ENCODE measurements at places on chromosomes 3 and 15.

- DNase-seq: no peak
Measured at GRCh38 chr3:41653571-41654239, 308.2 kb downstream of the ULK4 start.

DNA sequence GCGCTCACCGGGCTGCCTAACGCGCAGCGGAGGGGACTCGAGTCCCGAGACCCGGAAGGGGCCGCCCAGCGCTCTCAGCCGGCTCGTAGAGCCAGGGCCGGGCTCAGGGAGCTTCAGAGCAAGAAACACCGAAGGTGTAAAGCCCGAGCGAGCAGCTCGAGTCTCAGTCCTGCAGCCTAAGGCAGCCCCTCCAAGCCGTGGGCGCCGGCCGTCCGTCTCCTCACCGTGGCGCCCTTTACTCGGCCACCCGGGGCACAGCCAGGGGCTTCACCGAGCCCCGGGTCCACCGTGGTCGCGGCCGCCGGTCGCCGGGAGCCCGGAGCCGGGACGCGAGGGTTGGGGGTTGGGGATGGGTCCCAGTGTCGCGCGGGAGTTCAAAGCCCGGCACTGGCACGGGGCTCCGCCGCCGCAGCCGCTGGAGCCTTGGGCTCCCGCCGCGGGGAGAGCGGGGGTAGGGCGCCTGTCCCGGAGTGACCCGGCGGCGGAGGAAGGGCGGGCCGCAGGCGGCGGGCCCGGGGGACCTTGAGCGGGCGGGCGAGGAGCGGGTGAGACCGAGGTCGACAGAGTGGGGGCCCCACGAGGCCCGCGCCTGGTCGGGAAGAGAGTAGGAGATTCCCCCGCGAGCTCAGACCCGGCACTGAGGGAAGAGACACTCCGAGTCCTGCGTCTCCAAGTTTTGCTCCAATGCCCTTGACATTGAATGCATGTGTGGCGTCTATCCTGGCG lies 26.9 kb upstream of the THRB start:
- DNase-seq: peak; percentile 61

- no peak for DNase-seq
Measured at GRCh38 chr15:83753872-83754493, 100.1 kb downstream of the ADAMTSL3 start.

- no peak for DNase-seq
Measured at GRCh38 chr3:159139326-159139725, 337.5 kb downstream of the MFSD1 start.

- DNase-seq: no peak
Measured at GRCh38 chr15:68201879-68202261, 3.3 kb downstream of the CALML4 start.

- no peak for DNase-seq
Measured at GRCh38 chr3:72558001-72558400, 290.2 kb downstream of the SHQ1 start.

- no peak for DNase-seq
Measured at GRCh38 chr3:175267121-175267531, 408.0 kb downstream of the NAALADL2 start.

DNA sequence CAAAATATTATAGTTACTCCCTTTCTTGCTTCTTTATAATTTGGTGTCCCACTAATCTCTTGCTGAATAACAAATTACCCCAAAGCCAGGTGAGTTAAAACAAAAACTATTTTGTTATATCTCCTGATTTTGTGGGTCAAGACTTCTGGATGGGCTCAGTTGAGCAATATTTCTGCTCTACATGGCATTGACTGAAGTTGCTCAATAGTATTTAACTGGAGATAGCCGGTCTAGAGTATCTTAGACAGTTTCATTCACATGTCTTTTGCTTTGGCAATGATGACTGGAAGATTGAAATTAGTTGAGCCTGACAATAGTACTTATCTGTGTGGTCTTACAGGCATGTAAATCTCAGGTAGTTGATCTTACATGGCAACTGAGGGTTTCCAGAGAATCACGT lies 51.0 kb upstream of the TP63 start:
- DNase-seq: no peak

DNA sequence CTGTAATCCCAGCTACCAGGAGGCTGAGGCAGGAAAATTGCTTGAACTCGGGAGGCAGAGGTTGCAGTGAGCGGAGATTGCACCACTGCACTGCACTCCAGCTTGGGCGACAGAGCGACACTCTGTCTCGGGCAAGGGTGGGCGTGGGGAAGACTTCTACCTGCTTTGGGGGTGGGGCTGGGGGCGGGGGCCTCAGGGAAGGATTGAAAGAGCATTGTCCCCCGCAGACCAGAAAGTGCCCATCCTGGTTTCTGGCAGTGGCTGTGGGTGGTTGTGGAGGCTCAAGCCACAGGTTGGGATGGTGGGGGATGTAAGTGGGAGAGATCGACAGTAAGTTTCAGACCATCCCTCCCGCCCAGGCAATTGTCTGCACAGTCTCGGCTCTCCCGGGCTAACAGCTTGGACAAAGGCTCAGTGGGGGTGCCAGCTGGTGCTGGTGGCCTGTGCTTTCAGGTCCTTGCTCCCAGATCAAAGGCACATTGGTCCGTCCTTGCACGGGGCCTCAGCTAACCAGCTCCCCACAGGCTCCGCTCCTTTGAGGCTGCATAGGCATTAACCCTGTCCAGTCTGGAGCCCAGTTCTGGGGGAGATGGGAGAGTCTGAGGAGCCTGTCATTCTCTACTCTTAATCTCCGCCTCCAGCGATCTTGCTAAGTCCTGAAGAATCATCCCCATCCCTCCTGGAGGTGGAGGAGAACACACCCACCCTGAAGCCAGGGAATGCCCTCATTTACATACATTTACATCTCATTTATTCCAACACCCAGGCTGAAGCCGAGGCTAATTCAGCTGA lies 8.6 kb downstream of the SCN5A start:
- DNase-seq: no peak

DNA sequence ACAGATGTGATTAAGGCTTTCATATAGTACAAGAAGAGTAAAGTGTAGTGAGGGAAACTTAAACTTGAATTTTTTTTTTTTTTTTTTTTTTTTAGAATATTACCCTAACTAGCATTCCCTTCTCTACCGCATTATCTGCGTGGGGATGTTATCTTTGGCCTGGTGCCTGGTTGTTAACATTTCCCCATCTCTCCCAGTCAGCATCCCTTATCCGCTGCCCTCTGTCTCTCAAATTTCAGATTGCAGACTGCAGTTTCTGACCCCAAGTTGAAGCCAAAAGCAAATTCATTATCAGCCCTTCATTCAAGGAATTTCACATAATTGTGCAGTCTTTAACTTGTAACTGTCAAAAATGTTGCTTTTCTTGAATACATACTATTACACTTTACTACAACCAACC lies 353.0 kb downstream of the PLOD2 start:
- no peak for DNase-seq

GRCh38 chr15:71239592-71240364 lies 124.5 kb downstream of the THSD4 start:
- DNase-seq: no peak

GRCh38 chr3:67059443-67059842 lies 61.3 kb downstream of the KBTBD8 start:
- DNase-seq: no peak

DNA sequence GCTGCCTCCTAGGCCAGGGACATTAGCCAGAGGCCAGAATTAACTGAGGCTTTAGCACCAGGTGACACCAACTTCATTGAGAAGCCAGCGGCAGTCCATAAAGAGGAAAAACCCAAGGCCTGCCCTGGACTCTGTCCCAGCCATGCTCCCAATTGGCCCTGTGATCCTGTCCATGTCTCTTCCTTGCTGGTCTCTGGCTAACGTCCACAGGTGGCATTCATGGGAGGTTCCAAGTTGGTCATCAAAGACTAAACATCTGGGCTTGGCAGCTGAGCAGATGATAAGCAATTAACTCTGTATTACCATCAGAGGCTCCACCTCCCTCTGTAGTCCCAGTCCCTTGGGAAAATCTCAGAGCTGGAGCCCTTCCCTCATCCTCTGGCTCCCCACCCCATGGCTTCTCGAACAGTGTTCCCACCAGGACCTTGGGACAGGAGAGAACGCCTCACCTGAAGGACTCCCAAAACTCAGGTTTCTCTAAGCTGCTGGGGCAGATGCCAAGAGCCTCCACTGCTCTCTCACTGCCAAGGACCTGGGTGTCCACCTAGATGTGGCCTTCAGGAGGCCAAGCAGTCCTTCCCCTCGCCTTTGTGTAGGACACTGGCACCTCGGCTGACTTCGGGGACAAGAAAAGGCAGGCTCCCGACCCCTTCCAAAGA lies 40.4 kb downstream of the GOLGA6A start:
- no peak for DNase-seq

DNA sequence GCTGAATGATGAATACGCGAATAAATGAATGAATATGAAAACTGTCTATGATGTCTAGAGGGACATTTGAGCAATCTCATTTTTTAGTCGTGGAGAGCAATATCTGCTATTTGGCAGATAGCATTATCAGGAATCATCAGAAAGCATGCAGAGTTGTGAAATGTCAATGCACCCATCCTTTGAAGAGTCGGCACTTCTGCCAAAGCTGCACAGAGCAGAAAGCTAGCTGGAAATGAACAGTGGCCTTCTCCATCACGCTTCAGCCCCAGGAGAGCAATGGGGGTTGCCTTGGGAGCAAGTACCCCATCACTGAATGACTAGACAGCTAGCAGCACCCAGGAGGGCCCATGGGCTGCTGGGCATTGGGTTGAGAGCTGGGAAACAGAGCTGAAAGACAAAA lies 69.1 kb upstream of the PROK2 start:
- no peak for DNase-seq

GRCh38 chr15:77738441-77739302 lies 106.0 kb upstream of the LINGO1 start:
- peak; percentile 87 for DNase-seq

GRCh38 chr3:63818282-63819150 lies 583 bp upstream of the C3orf49 start:
- DNase-seq: peak; percentile 12

DNA sequence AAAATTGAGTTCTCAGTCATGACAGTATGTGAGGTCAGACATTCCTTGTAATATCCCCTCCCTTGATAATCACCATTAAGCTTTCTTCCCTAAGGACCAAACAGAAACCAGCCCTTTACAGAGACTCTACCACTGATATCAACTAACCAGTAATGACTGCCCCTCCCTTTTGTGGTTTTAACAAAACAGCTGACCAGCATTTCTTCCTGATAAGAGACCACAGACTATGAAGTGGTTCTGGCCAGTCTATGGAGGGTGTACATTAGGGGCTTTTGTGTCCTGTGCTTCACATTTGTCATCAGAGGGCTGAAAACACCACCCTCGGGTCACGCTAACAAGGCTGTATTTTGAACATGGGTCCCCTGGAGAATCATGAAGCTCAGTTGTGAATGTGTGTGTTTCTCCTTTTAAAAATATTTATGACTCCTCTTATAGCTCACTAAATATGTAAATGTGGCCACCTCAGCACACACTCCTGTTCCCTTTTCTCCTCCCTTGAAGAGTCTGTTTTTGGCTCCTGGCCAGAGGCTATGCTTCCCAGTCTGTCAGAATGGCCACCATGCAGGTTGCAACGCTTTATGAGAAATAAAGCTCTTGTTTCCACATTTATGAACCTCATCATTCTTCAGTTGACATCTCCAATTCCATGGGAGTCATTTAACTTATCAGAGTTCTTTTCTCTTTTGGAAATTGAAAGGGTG lies 239.3 kb downstream of the CPNE4 start:
- no peak for DNase-seq

DNA sequence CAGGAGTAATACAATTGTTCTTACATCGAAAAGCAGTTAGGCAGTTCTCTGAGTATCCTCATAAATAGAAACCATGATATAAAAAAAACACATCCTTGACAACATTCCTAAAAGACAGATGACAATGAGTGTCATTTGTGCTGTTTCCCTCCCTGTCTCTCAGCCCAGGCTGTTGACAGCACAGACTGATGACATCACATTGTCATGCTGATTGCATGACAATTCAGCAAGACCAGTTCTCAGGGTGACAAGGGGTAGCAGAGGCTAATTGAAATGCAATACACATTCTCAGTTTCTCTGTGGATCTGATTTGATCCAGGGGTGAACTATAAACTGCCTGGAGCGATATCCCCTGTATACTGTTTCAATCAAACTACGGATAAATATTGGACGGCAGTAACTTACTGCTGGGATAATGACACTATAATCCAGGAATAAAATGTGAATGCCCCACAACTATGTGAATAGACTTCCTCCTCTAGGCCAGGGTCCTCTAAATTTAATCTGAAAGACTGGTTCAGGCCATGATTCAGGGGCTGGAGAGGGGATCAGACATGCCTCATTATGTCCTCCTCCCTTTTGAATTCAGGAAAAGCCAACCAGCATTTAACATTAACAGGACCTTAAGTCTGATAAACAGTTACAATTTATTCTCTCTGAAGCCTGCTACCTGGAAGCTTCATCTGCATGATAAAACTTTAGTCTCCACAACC lies 16.7 kb upstream of the EIF1B start:
- no peak for DNase-seq
